Stimulated activated CD4-positive, alpha-beta T cell treated with anti-CD3 and anti-CD28 coated beads, TNF-alpha, amount 100 ng/mL, for 48 hours (primary cell): ENCODE measurements at places on chromosomes 1 and 21.

DNA sequence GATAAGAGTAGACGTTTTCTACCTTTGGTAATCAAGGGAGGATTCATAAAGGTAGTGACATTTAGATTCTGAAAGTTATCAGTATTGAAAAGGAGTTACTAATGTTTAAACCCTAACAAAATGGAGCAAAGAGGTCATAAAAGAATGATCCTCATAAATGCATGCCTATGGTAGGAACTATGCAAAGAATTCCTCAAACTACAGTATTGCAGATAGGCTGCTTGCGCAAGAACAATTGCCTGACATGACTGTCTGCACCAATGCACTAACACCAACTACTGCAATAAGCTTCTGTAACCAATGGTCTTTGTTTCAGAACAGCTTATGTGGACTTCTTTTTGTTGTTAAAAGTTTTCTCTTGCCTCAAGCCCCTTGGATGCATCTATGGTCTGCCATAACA lies 597.3 kb upstream of the ADGRL4 start:
- DNase-seq = no peak

DNA sequence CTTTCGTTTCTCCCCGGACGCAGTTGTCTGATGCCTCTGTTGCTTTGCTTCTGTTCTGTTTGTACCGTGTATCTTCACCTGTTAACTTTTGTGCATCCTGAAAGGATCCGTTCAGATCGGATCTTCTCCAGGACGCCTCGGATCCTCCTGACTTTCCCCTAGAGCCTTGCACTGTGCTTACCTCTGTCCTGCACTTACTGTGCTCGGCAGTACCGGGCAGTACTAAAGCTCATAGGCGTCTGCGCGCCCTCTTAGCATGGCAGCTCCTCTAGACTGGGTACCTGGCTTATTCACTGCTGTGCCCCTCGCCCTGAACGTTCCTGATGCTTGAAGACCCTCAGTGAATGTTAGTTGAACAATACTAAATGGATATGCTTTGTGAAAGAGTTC lies 934 bp downstream of the SCP2 start:
- DNase-seq = no peak

- DNase-seq = no peak
Measured at GRCh38 chr1:40704817-40705733, 13.6 kb downstream of the NFYC start.

DNA sequence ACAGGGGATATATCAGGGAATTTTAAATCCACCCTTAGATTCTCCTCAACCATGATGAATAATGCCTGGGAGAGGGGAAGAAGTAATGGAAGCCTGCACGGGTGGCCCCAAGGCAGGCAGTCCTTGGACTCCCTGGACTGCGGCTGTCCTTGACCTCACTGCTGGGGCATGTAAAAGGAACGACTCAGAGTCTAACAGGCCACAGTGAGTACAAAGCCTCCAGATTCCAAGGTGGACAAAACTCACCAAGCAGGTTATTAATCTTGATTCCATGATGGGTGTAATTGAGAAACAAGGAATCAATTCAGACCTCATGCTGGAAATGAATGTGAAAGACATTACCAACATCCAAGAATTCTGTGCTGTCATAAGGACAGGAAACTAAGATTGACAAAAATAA lies 13.0 kb upstream of the ARHGAP29 start:
- DNase-seq = no peak

DNA sequence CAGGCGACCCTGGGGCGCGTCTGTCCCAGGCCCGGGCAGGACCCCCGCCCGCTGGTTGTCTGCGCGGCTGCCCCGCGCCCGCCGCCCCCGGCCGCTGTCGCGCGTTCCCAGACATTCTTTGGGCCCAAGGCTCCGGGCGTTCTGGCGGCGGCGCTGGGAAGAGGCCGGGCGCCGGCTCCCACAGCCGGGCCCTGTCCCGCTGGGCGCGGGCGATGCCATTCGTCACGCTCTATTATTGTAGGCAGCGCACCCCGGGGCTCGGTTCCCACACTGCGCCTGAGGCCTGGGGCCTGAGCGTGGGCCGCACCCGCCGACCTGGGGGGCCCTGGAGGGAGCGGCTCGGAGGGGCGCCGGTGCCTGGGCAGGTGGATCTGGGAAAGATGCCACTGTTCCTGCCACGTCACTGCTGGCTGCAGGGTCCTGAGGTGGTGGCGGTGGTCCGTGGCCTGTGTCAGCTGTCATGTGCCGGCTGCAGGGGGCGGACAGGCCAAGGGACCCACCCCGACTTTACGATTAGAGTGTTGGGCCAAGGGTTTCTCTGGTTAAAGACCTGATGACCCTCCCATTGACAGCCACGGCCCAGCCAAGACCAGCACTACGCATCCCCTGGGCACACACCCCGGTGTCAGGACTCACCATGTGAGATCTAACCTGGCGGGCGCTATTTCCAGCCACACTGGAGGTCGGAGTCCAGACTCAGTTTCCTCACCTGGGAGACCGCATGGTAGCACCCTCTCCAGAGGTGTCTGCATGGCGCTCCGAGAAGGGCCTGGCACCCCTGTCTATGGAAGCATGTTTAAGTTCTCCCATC lies 55.1 kb upstream of the ADARB1 start:
- DNase-seq = no peak

GRCh38 chr21:27646691-27647090 lies 679.8 kb upstream of the ADAMTS5 start:
- DNase-seq = no peak

DNA sequence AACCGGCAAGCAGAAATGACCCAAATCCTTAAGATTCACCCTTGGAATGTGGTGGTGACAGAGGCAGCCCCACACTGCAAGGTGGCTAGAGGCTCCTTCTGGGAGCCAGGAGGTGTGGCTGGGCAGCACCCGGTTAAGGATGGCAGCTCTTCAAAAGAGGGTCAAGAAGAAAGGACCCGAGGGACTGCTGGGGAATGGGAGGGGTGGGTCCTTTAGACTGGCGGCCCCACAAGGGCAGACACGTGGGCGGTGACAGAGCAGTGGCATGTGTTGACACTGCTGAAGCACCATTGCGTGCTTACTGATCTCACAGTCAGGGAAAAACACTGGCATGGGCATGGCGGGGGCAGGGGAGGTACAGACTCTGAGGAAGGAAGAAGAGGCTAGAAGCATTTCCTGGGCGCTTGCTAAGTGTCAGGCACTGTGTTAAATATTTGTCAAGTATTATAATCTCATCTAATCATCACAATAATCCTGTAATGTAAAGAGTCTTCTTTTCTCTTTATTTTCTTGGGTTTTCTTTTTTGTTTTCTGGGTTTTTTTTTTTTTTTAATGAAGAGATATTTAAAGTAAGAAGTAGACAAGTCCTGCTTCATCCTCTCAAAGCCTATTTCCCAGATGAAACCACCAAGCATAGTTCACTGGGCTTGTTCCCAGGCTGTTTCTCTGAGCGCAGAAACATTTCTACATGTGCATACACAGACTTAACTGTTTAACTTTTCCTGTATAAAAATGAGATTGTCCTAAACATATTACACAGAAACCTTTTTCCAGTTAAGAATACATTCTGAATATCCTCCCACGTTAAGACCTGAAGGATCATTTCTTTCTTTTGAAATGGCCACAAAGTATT lies 165.8 kb upstream of the EDN2 start:
- no peak for DNase-seq
